ENCODE measurements at places on chromosomes 12 and 14. TPM values are rescaled to one million over a fixed set of nuclear protein-coding genes. Genes with fewer than 3 reads are reported as not detected.

DYNLL1 gene
- polyA plus RNA-seq = 1,881 TPM

ARHGEF25 gene
- not detected for polyA plus RNA-seq

SBNO1 gene
- polyA plus RNA-seq = 20.8 TPM

KRT7 gene
- not detected for polyA plus RNA-seq

TMCC3 gene
- polyA plus RNA-seq = 6.9 TPM

HSPA2 gene
- polyA plus RNA-seq = 0.35 TPM

EXOC3L4 gene
- not detected for polyA plus RNA-seq

AKAP6 gene
- polyA plus RNA-seq = 142 TPM

CISTR gene
- not detected for polyA plus RNA-seq

PLEKHH1 gene
- 3.3 TPM for polyA plus RNA-seq

FIGNL2 gene
- not detected for polyA plus RNA-seq

PAPLN gene
- polyA plus RNA-seq = not detected

IFNG-AS1 gene
- not detected for polyA plus RNA-seq

KLRG1 gene
- 2.8 TPM for polyA plus RNA-seq

COX8C gene
- polyA plus RNA-seq = not detected

NINJ2 gene
- polyA plus RNA-seq = 0.92 TPM

C12orf56 gene
- polyA plus RNA-seq = 38.8 TPM

OTX2 gene
- not detected for polyA plus RNA-seq

EML1 gene
- polyA plus RNA-seq = 14.9 TPM

TMTC2 gene
- polyA plus RNA-seq = 10.2 TPM

REC8 gene
- 6.9 TPM for polyA plus RNA-seq

All from Purkinje cell (primary cell).